ENCODE measurements at places on chromosomes 1 and 21.
A peak's percentile ranks its signal among the peaks of the same experiment; 100 is the strongest.

DNA sequence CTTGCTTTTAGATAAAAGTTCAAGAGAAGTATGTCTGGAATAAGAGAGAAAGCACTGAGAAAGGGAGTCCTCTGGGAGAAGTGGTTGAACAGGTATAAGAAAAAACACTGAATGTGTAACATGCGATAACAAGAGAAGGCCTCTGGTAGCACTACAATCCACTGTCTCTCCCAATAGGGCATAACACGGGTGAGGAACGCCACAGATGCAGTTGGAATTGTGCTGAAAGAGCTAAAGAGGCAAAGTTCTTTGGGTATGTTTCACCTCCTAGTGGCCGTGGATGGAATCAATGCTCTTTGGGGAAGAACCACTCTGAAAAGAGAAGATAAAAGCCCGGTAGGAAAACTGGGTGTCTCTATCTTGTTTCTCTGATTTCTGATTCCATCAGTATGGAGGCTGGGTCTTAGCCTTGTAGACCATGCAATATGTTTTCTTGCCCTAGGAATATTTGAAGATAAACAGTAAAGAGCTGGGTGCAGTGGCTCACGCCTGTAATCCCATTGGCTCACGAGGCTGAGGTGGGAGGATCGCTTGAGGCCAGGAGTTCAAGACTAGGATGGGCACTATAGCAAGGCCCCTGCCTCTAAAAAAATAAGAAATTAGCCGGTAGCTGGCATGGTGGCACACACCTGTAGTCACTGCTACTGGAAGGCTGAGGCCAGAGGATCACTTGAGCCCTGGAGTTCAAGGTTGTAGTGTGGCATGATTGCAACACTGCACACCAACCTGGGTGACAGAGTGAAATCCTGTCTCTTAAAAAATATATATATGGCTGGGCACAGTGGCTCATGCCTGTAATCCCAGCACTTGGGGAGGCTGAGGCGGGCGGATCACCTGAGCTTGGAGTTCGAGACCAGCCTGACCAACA, 40.4 kb downstream of the DAP3 start:
- DNase-seq, result peak; percentile 61

- no peak for DNase-seq
These were observed 43.8 kb upstream of the KCTD3 start for GRCh38 chr1:215523128-215523861.

DNA sequence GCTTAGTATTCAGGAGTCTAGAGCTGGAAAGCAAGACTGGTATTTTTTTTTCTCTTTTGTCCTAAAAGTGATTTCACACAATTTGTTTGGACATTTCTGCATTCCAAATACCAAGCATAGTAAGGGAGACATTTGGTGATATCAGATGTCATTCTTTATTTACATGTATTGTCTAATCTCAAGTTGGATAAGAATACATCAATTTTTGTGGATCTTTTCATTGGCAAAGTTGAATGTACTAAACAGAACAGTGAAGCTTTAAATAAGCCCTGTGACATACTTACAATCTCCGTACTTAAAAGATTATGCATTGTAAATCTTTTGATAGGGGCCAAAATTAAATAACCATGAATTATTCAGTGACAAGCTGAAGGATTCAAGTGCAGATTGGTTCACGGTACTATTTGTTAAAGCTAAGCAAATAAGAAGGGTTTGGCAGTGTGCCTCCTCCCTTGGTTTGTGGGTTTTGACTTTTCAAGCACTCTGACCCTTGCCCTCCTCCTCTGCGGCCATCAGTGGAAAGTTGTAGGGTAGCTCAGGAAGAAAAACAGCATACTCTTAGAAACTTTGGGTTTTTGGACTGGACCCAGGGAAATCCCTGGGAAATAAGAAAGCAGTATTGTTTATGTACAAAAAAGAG, 663.7 kb downstream of the ADGRL2 start:
- peak; percentile 55 for DNase-seq

DNA sequence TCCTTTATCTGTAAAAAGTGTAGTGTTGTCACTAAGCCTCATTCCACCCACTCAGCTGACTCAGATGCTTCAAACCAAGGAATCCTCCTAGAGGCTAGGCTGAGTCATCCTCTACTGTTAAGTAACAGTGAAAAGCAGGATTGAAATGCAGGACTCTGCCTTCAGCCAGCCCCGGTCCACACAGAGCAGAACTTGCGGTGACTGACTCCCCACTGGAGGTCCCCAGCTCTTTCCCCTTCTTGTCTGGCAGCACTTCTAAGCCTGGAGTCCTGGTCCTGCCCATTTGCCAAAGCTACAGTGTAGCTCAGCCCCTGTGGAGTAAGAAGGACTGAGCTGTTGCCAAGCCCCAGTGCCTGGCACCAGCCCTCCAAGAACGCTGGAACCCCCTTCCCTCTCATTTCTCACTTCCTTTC, 1.7 kb downstream of the RAB7B start:
- DNase-seq, result peak; percentile 96

- DNase-seq, result no peak
These were observed 82.2 kb upstream of the BCAR3 start for GRCh38 chr1:93763704-93764365.

- DNase-seq, result no peak
These were observed 9.0 kb downstream of the GNG4 start for GRCh38 chr1:235640580-235640979.

- DNase-seq, result no peak
These were observed 423.0 kb downstream of the RPS6KC1 start for GRCh38 chr1:213474054-213474453.

DNA sequence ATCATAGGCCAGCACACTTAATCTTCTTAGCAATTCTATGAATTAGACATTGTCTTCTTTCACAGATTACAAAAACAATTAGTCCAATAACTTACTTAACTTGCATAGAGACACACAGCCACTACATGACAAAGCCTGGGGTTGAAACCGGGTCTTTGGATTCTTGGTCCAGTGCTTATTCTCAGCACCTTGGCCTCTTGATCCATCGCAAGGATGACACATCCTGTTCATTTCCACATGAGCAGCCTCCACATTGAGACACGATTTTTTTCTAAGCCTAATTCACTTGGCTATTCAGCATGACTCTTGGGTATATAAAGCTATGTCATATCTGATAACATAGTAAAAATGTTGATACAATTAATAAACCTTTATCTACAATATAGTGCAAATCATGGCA, 221.0 kb upstream of the FOXD3 start:
- no peak for DNase-seq

DNA sequence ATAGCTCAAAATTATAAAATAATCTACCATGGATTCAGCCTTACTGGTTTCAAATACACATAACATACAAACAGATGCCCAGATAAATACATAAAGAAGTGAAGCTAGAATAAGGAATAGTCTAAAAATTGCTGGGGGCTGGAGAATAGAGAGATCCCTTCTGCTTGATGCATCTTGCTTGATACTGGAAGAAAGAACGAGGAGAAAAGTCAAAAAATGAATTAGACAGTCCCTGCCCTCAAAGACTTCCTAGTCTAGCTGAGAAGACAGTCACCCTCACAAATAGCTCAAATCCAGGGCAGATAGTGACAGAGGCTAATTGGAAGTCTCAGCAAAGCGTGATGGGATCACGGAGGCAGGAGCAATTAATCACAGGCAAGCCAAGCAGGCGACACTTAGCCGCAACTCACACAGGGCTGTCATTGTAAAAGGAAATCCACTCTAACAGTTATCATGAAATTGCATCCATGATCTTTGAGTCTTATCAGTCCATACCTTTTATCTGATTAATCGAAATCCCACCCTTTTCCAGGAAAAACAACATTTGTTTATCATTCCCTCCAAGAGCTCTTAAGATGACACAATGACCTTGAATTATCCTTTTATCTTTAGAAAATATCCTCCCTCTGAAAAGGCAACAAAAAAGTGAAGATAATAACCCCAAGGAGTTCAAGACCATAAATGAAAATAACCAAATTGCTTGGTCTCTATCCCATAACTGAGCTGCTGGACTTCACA, 59.7 kb upstream of the TIAM1 start:
- DNase-seq, result no peak

DNA sequence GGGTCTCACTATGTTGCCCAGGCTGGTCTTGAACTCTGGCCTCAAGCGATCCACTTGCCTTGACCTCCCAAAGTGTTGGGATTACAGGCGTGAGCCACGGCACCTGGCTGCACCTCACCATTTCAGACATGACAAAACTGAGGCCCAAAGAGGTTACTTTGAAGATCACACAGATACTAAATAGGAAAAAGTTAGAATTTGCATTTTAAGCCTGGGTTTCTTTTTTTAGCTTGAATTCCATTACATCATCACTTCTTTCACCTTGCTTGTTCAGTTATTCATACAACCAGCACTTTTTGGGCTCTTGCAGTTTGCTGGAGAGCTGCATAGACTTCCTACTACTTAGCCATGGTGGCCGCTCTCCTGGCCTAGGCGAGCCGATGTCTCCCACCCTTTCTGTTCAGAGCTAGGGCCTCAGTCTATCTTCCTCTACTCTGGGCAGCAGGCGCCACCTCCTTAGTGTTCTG, 16.3 kb upstream of the CD2 start:
- DNase-seq, result no peak

DNA sequence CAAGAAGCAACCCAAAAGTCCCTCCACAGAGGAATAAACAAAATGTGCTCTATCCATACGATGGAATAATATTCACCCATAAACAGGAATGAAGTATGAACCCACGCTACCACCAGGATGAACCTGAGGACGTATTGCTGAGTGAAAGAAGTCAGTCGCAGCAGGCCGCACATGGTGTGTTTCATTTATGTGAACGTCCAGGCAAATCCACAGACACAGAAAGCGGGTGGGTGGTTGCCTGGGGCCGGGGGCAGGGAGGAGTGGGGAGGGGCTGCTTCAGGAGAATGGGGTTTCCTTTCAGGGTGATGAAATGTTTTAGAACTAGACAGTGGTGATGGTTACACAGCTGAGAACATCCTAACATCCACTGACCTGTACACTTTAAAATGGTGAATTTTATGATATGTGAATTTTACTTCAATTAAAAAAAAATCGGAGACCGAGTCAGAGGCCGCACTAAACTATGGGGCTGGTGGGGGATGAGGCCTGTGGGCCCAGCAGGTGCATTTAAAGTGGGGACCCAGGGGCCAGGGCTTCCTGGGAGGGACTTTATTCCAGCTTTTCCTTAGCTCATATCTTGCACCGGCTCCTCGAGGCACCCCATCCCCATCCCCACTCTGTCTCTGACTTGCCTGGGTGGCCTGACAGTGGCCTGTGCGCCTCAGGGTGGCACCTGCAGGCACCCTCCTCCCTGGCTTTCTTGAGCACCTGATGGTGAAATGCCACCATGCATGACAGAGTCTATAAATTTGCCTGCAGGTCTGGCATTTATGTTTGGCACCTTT, 392.6 kb upstream of the VAMP3 start:
- no peak for DNase-seq

DNA sequence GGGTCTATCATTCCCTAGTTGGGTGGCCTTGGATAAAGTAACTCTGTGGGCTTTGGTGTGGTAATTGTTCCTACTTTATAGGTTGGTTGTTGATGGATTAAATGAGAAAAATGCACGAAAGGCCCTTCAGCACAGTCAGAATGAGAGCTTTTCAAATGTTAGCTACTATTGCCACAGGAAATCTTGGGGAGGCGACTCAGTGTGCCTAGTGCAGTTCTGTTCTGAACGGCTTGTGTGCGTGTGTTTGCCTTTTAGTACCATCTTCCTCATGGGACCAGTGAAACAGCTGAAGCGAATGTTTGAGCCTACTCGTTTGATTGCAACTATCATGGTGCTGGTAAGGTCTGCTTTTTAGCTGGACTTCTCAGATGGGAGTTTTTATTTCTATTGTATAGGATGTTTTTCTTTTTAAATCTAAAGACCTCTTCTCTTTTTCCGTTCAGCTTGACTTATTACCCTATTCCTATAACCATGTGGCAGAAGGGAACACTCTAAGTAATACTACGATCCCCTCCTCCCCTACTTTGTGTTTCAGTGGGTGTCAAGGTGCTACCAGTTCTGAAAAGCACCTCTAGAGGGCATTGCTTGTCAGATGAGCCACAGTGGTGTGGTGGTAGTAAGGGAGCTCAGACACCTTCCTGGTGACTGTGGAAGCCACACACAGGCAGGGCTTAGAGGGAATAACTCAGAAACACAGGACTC, 9.2 kb downstream of the SFT2D2 start:
- DNase-seq, result no peak

GRCh38 chr1:52635321-52636089, 2.5 kb downstream of the SHISAL2A start:
- DNase-seq, result no peak

Measured in stromal cell of bone marrow (primary cell).